Tibial nerve (tissue), 4 donors: ENCODE measurements at places on chromosomes 2 and 18.

DNA sequence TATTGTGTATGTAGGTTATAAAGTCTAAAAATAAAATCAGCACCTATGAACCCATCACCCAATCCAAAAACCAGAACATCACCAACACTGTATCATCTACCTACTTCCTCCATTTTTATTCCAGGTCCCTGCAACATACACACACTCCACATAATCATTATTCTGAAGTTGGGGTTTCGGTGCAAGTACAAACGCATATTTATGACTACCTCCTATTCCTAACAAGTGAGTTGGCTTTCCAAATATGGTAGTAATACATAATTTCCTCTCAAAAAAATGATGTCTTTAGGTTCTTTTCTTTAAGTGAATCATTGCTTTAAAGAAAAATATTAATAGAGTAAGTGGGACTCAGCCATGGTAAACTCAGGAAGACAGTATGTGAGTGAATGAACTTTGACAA lies 3.3 kb downstream of the ACVR1 start:
- no peak for DNase-seq

GRCh38 chr2:196131949-196132925 lies 39.1 kb downstream of the STK17B start:
- DNase-seq: no peak

DNA sequence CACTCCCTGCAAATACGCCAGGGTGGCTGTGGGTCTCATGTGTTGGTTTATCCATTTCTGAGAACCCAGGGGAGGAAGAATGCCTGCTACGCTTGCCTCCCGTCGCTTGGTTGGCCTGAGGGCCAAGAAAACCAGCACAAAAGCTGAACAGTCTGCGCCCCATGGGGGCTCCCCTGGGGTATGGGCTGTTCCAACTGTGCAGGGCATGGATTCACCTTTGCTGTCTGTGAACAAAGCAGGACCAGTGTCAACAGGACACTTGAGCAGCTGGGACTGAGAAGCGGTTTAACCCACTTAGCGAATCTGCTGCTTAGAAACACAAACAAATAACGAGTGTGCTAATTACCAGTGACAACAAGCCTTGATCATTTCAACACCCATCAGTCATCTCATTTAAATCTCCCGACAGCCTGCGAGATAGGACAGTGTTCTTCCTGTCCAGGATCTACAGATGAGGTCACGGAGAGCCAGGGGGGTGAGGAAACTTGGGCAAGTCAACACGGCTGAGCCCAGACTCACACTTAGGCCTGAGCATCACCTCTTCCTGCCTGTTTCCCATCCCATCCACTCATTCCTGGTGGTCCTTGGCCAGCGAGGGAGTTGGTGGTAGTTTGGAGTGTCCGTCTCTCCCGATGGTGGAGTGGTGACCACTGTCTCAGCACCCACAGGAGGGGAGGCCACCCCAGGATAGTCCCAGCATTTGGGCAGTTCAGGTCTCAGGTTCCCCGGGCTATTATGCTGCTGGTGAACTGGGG lies 111.6 kb upstream of the HAAO start:
- no peak for DNase-seq

DNA sequence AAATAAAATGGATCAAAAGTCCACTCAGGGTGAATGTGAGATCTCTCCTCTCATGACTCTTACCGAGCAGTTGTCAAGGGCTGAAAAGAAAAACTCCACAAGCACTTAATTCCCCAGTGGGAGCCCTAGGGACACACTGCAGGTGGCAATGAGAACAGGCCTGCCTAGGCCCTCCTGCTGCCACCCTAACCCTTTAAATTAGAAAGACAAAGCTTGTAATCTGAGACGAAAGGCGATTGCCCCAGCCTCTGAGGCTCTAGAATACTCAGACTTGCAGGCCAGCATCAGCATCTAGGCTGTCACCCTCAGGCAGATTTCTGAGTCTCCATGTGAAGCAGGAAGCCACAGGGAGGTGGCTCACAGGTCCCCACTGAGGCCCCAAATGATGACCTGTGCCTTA lies 457.0 kb upstream of the MYT1L start:
- no peak for DNase-seq

DNA sequence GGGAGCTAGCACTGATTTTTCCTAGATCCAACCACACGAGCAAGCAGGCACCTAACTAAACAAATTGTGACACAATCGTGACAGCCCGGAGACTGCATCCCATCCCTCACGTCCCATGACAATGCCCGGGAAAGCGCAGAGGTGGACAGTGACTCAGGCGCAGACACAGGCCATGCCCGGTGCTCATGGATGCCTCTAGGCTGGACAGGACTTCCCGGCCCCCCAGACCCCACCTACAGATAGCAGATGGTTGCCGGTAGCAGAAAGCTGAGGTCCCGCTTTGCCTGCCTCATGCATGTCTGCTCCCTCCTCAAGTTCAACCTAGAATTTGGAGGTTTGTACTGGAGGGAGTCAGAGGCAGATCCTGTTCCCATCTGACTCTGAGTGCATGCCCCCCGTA lies 81.0 kb downstream of the TPO start:
- no peak for DNase-seq
